ENCODE measurements at places on chromosomes 2 and 18. TPM values are rescaled to one million over a fixed set of nuclear protein-coding genes. Genes with fewer than 3 reads are reported as not detected.

- H3K4me3 ChIP-seq: no peak overlapping the region
- H3K27me3 ChIP-seq: no peaks in the 10 kb centered on the region
- H3K36me3 ChIP-seq: no peaks in the 10 kb centered on the region
Observed at GRCh38 chr2:16130541-16130880, 190.2 kb downstream of the MYCN start.

GRCh38 chr2:71166812-71167211 lies 36.4 kb downstream of the MPHOSPH10 start:
- no peak overlapping the region for H3K27ac ChIP-seq
- H3K27me3 ChIP-seq: peaks cover 11% of the 10 kb centered on the region
- DNase-seq: no peak
- no peaks in the 10 kb centered on the region for H3K4me1 ChIP-seq
- H3K4me3 ChIP-seq: no peak overlapping the region

DNA sequence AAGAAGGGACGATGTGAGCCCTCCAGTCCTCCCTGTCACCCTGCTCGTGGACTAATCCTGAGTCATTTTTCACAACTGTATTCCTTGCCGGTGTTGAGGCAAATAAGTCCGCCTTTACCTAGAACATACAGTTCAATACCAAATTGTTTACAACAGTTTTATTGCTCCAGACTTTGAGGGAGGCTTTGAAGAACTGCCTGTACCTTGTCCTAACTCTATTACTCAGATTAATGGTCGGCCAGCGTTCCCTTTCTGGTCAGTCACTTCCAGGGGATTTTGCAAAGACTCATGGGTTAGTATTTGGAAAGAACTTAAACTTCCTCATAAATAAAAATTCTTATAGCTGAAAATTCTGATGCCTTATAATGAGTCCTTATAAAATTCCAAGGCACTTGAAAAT lies 85.1 kb upstream of the ZNF532 start:
- no peak overlapping the region for H3K27ac ChIP-seq
- H3K4me3 ChIP-seq: no peak overlapping the region
- H3K36me3 ChIP-seq: no peaks in the 10 kb centered on the region
- peaks cover 2% of the 10 kb centered on the region for H3K27me3 ChIP-seq

- no peaks in the 10 kb centered on the region for H3K36me3 ChIP-seq
- DNase-seq: no peak
- no peaks in the 10 kb centered on the region for H3K4me1 ChIP-seq
- H3K27ac ChIP-seq: no peak overlapping the region
Observed at GRCh38 chr18:21215490-21215889, 26.5 kb upstream of the GREB1L start.

ANKRD30B gene
- total RNA-seq: not detected

All from activated CD4-positive, alpha-beta T cell treated with anti-CD3 and anti-CD28 coated beads, Interleukin-2, amount 10 ng/mL, durations not matched to agents 7 days and 5 days (primary cell).